ENCODE measurements at places on chromosomes 12 and 14. TPM values are rescaled to one million over a fixed set of nuclear protein-coding genes. Genes with fewer than 3 reads are reported as not detected.

- DNase-seq = peak; percentile 71
Measured at GRCh38 chr14:73633116-73634010, 11.4 kb upstream of the DNAL1 start.

GRCh38 chr12:84056-84455, 17.5 kb downstream of the IQSEC3 start:
- DNase-seq = no peak

DNA sequence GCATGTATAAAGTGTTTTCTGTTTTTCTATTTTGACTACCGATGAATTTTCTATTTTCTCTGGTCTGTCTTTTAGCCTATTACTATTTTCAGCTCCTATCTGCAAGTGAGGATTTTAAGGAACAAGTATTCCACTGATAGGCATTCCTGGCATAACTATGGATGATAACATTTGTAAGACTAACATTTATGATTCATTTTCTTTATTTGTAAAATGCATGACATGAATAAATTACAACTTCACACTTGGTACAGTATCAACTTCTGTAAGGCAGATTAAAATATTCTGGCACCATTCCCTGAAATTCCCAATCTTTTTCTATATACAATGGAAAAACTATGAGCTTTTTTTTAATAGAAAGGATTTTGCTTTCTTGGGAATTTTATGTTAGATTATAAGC, 121.0 kb upstream of the GARIN2 start:
- no peak for DNase-seq

DNA sequence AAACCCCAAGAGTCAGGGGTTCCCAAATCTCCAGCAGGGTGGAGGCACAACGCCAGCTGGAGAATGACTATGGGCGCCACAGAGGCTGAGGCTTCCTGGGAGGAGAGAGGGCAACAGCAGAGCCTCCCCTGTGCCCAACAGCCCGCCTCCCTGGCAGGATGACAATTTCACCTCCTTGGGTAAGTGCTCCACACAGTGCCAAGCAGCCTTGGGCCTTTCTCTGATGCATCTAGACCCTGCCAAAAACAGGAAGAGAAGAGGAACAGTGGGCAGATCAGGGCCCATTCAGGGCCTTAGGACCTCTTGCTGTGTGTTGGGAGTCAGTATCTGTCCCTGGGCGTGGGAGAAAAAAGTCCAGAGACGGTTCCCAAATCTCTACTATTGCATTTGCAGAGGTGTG, 5.0 kb upstream of the OR10P1 start:
- no peak for DNase-seq

GRCh38 chr12:45762185-45763110, 32.9 kb downstream of the ARID2 start:
- peak; percentile 74 for DNase-seq

DNA sequence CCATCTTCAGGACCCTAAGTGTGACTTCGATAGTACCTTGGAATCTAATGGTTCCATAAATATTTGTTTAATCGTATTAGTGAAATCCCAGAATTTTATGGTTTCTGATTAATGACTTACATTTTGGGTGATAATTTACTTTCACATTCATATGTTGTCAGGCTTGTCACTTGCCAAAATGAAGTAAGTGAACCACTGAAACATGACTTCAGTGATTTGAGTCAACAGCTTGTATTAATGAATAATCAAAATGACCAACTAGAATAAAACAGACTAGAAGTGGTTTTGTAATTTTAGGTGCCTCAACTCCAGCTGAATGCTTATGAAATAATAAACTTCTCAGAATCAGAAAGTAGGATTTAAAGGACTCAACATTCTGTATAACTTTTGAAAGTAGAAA, 517.1 kb downstream of the PRKD1 start:
- no peak for DNase-seq

DNA sequence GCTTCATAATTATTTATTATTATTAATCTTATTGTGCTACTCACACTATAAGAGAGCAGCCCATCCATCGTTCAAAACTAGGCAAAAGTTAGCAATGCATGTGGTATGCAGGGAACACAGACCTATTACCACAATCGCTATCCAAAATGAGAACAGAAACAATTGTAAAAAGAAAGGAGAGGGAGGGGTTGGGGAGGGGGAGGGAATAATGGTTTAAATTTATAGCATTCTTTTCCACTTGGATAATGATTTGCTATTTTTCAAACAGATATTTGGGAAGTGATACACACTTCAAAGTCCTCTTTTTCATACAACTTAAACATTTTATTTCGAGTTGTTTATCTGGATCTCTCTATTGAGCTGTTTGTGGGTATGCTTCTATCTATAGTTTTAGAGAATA, 248.6 kb upstream of the SOX5 start:
- DNase-seq = no peak

DNA sequence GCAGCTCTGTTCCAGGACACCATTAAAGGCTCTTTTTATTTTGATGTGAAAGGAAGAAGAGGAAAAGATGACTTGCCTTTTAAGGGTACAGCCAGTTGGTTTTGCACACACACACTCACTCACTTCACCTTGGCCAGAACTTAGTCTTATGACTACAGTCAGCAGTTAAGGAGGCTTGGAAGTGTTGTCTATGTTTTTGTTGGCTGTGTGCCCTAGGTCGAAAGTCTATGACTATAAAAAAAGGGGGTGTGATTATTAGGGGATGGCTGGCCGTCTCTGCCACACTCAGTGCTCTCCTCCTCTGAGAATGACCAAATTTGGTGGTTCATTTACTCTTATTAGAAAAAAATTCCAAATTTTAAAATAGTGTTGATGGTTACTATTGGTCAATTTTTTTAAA, 139.5 kb upstream of the OTX2 start:
- no peak for DNase-seq

DNA sequence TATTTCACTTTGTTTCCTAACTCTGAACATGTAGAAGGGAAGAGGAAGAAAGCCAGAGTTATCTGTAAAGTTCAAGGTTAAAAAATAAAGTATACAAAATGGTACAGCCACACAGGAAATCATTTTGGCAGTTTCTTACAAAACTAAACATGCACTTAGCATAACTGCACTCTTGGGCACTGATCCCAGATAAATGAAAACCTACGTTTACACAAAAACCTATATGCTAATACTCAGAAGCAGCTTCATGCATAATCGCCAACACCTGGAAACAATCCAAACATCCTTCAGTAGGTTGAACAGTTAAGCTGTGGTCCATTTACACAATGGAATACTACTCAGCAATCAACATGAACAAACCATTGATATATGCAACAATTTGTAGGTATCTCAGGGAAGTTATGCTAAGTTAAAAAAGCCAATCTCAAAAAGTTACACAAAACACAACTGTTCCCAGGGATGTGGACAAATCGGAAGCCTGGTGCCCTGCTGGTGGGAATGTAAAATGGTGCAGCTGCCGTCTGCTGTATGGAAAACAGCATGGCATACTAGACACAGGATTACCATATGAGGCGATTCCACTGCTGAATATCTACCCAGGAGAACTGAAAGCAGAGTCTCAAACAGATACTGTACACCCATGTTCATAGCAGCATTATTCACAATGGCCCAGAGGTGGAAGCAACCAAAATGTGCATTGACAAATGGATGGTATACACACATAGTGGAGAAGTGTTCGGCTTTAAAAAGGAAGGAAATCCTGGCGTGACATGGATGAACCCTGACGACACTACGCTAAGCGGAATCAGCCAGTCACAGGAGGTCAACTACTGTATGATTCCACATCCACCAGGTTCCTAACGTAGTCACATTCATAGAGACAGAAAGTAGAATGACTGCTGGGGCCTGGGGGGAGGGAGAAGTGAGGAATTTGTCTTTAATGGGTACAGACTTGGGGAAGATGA, 37.7 kb downstream of the NRDE2 start:
- no peak for DNase-seq

- no peak for DNase-seq
Measured at GRCh38 chr14:103872481-103873113, 25.2 kb upstream of the PPP1R13B start.

- no peak for DNase-seq
Measured at GRCh38 chr14:98160901-98161300, 1111.1 kb downstream of the BCL11B start.

DNA sequence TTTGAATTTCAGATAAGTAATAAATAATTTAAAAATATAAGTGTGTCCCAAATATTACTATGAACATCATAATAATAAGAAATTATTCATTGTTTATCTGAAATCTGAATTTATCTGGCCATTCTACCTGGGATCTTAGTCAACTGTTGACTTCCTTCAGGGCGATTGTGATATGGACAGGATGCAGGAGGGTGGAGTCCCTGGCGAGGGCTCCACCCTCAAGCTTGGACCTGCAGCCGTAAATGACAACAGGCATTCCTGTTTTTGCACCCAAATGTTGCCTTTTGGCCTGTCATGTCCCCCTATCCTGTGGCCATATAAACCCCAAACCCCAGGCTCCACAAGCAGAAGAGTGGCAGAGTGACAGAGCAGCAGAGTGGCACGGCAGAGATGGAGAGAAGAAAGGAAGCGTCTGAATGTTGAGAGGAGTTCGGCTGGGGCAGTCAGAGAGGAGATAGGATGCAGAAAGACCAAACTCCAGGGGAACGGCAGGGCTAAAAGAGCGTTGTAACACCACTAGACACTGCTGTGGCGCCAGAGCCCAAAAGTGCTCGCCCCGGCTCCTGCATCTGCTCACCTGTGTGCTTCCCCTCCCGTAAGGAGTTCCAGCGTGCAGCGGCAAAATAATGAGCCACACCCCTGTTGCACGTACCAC, 39.4 kb upstream of the FUT8 start:
- DNase-seq = no peak

DNA sequence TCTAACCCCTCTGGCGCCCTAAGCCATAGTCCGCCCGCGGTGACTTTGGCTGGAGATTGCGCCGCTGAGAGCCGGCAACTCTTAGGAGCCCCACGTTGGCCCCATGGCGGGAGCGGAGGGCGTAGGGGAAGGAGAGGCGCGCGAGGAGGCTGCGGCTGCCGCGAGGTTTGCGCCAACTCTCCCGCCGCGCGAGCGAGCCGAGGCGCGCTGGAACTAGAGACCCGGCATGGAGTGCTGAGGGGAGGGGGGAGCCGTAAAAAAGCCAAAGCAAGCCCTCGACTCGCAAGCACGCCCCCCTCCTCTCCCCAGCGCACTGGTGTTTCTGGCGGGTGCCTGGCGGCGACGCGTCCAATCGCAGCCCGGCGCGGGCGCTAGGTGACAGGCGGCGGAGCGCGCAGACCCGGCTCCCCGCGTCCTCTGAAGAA, at the start of gene SYT10:
TSS of gene SYT10 (minus strand) at position 233 of the 425 bp plus-strand sequence. CDS start 297 bp downstream, outside the sequence.
- peak; percentile 28 for DNase-seq

DNA sequence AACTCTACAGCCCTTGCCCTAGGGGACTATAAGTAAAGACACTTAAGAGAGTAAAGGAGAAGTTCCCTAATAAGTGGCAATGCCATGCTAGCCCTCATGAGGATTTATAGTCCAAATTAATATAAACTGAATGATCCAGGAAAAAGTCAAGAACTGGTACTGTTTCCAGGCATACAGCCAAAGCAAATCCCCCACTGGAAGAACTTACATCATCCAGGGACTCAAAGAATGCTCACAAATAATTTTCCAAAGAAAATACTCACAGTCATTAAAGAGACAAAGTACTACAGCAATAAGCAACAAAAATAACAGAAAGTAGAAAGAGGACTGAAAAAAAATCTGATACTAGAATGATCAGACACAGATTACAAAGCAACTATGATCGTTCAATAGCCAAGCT, 79.7 kb upstream of the RAP1B start:
- peak; percentile 89 for DNase-seq

GRCh38 chr12:108753976-108754375, 22.7 kb upstream of the CORO1C start:
- no peak for DNase-seq

Gene NRIP2
- total RNA-seq = not detected

Gene PRKAB1
- 16.3 TPM for total RNA-seq

Gene MYO1A
- not detected for total RNA-seq

Gene PLXNC1
- total RNA-seq = under 0.01 TPM

Gene TOMM20L
- total RNA-seq = not detected

Gene TMEM253
- not detected for total RNA-seq

Gene OLR1
- not detected for total RNA-seq

Gene KRT74
- total RNA-seq = not detected

Gene KRT8
- total RNA-seq = 11.3 TPM

Gene MAPK1IP1L
- total RNA-seq = 13.9 TPM

Gene SSPN
- 0.22 TPM for total RNA-seq

Gene PLEKHD1
- total RNA-seq = not detected

Gene FOXN3
- 37.9 TPM for total RNA-seq
